ENCODE measurements at places on chromosomes 2 and 18.

DNA sequence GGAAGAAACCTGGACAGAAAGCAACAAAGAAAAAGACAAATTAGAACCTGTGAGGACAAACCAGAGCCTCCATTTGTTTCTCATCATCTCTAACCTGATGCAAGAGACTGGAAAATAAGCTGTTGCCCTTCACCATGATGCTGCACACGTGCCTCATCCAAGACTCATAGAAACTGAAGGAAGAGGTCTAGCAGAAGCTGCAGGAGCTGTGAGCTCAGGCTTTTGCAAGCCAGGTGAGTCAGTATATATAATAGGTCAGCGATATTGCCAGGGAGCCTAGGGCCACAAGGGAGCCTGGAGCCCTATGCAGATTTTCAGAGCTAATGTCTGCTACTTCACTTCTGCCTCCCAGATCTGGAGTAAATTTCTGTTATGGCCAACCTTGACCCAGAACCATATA, 163.1 kb downstream of the LNPK start:
- DNase-seq = no peak

DNA sequence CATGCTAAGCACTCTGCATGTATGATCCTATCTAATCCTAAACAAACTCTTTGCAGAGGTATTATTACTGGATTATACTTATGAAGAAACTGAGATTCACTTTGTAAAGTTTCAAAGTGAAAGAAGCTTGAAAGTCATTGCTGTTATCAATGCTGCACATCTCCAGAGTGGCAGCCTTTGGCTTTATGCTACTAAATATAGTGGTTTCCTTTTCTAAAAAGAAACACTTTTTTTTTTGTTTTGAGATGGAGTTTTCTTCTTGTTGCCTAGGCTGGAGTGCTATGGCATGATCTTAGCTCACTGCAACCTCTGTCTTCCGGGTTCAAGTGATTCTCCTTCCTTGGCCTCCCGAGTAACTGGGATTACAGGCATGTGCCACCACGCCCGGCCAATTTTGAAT, 114.9 kb upstream of the RAB27B start:
- DNase-seq = peak; percentile 41

- peak; percentile 73 for DNase-seq
These were observed 136.1 kb downstream of the ICOS start for GRCh38 chr2:204072443-204073324.

DNA sequence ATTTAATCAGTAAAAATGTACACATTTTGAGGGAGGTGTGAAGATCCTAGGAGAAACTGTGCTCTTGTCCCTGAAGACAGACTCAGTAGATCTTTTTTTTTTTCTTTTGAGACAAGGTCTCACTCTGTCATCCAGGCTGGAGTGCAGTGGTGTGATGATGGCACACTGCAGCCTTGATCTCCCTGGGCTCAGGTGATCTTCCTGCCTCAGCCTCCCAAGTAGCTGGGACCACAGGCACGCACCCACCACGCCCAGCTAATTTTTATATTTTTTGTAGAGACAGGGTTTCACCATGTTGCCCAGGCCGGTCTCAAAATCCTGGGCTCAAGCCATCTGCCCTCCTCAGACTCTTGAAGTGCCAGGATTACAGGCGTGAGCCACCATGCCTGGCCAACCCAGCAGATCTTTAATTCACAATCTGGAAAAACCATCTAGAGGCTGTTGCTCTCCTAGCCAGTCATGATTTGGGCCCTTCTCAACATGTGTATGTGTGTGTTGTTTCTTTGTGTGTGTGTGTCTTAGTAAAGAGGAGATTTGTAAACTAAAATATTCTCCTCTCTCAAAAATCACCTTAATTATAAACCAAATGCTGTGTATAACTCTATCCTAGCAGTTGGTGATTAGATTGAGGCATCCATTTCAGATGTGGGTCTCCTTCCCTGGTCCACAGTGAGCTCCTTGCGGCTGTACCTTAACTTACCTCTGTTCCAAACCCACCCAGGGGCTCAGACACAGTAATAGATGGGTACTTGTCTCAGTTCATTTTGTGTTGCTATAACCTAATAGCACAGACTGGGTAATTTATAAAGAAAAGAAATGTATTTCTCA, 3.9 kb upstream of the MYCN start:
- DNase-seq = no peak

DNA sequence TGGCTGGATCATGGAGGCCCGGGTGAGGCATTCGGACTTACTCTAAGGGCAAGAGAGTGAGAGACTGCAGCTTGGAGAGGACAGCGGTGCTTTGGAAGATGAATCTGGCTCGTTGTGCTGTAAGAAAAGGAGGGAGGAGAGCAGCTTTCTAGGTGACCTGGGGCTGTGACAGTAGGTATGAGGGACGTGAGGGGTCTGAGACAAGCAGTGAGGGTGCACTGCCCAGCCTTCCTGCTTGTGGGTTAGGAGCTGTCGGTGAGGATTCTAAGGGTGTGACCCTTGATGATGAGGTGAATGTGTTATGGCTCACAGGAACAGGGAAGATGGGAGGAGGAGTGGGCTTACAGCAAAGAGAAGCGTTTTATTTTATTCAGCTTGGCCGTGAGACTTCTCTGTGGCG, 27.1 kb upstream of the RHOB start:
- no peak for DNase-seq

Data from activated CD4-positive, alpha-beta memory T cell treated with anti-CD3 and anti-CD28 coated beads, Interleukin-2, amount 10 ng/mL, durations not matched to agents 7 days and 5 days (primary cell).